ENCODE measurements at places on chromosomes 13 and 19.

DNA sequence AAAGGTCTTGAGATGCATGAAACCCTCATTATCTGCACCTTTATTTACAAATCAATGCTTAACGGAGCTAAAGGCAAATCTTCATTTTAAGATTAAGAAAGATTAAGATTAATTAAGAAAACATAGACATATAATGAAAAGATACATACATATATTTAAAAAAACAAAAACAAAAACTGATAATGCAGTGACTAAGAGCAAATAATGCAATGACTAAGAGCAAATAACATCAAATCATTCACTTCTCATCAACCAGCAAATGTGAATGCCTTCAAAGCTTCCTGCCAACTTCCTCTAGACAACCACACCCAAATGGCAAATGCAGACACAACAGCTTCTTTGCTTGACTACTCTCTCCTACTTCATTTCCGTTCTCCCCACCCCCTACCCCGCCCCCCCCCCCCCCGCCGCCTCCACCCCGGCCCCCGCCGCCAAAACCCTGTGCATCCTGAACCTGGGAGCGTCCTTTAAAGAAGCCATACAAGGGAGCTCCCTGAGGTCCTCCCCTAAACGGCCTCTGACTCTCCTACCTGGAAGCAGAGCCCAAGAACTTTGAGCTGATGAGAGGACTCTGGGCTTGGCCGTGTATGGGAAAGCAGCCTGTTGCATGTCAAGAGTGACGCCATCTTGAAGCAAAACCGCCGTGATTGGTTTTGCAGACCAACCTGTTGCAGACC, 24.5 kb downstream of the TEX101 start:
- DNase-seq, result peak; percentile 42

DNA sequence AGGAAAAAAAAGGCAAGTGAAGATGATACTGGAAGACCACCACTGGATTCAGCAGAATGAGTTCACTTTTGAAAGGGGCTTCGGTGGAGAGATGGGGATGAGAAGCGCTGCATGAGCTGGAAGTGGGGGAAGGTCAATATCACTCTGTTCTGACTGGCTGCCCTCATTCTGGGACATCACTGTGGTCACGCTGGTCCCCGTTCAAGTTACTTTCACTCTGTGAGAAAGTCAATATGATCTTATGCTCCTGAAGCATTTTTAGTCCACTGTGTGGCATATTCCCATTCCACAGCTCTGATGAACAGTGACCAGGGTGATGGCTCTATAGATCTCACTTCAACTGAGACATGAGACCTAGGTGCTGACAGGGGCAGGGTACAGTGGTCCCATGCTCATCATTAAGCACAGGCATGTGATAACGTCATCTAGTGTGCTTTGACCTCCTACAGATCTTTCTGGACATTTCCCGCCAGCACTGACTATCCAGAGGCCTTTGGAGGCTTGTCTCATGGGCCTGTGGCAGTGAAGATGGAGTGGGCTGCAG, 40.2 kb upstream of the GPR183 start:
- DNase-seq, result no peak

GRCh38 chr19:48379058-48379457, 12.3 kb downstream of the KDELR1 start:
- no peak for DNase-seq

GRCh38 chr13:24276861-24277260, 32.5 kb upstream of the C1QTNF9 start:
- no peak for DNase-seq

GRCh38 chr19:39845172-39845571, 1.0 kb downstream of the FBL start:
- no peak for DNase-seq

DNA sequence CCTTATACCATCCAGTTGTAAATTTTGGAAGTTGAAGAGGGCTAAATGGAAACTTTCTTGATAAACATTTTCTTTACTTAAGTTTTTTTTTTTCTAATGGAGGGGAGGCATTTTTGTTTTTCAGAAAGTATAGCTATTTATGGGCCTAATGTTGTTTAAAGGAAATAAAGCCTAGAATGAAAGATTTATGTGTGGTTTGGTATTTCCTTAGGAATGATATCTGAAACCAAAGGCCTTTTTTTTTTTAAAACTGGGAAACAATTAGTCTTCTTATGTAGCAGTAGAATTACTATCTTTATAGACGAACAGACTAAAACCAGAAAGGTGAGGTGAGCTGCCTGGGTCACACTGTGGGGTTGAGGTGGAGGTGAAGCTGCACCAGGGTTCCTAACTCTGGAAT, 80.1 kb downstream of the ESD start:
- no peak for DNase-seq

DNA sequence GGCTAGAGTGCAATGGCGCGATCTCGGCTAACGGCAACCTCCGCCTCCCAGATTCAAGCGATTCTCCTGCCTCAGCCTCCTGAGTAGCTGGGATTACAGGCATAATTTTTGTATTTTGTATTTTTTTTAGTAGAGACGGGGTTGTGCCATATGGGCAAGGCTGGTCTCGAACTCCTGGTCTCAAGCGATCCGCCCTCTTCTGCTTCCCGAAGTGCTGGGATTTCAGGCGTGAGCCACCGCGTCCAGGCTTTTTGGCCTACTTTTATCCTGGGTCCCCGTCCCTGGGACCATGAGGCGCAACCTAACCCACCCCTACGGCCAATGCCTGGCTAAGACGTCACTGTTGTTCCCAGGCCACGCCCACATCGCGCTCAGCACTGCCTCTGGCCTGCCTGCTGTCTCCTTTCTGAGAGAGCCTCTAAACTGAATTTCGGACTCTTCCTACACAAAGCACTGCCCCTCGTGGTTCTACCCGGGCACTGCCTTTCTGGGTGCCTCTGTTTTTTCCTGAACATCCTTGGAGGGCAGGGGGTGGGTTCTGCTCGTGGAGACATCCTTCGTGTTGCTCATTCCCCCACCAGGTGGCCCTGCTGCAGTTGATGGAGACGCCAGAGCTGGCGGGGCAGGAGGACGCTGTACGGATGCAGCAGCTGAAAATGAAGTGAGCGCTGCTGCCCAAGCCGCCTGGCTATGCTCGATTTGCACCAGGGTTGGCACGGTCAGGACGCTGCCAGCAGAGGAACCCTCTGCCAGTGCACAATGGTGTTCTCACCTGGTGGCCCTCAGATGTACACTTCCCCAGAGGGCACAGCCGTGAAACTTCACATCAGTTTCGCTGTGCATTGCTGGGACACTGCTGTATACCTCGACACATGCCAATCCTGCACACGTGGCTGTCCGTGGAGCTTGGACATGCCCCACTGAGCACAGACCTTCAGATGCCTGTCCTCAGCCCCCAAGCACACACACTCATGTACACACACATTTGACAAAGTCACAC, 2.0 kb downstream of the REX1BD start:
- no peak for DNase-seq

DNA sequence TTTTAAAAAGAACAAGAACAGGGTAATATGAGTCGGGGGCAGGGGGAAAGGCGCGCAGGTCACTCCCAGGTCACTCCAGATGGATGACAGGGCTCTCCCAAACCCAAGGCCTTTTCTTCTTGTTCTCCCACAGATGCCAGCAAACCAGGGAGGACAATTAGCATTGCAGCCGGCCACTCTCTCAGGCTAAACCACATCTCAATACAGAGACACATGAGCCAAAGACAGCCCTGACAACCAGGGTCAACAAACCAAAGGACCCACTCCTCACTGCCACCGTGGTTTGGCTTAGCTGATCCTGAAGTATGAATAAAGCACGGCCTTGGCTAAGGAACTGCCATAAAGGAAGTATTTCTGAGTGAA, 47.3 kb downstream of the LATS2 start:
- no peak for DNase-seq

GRCh38 chr13:22009500-22009899, 338.6 kb downstream of the FGF9 start:
- DNase-seq, result no peak

DNA sequence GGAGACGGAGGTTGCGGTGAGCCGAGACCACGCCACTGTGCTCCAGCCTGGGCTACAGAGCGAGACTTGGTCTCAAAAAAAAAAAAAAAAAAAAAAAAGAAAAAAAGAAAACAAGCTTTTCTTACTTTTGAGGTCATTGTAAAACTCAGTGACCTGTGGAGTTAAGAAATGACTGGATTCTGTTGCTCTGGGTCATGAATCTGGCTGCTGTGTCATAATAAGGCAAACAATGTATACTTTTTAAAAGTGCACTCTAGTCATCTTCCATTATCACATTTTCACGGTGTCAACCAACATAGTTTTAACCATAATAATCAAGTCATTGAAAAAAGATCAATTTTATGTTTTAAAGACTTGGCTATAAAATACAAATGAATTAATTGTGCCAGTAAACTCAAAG, 1186.6 kb downstream of the DIAPH3 start:
- DNase-seq, result no peak

- DNase-seq, result no peak
These were observed 8.5 kb downstream of the MIDN start for GRCh38 chr19:1256646-1257474.

GRCh38 chr13:21429211-21429610, 29.9 kb downstream of the ZDHHC20 start:
- DNase-seq, result no peak
